ENCODE measurements at places on chromosomes 1 and 21. TPM values are rescaled to one million over a fixed set of nuclear protein-coding genes. Genes with fewer than 3 reads are reported as not detected.

GRCh38 chr1:21952786-21953520 is 15.8 kb upstream of the HSPG2 start:
- DNase-seq = no peak

CHD5 gene
- total RNA-seq = 0.07 TPM

DNA sequence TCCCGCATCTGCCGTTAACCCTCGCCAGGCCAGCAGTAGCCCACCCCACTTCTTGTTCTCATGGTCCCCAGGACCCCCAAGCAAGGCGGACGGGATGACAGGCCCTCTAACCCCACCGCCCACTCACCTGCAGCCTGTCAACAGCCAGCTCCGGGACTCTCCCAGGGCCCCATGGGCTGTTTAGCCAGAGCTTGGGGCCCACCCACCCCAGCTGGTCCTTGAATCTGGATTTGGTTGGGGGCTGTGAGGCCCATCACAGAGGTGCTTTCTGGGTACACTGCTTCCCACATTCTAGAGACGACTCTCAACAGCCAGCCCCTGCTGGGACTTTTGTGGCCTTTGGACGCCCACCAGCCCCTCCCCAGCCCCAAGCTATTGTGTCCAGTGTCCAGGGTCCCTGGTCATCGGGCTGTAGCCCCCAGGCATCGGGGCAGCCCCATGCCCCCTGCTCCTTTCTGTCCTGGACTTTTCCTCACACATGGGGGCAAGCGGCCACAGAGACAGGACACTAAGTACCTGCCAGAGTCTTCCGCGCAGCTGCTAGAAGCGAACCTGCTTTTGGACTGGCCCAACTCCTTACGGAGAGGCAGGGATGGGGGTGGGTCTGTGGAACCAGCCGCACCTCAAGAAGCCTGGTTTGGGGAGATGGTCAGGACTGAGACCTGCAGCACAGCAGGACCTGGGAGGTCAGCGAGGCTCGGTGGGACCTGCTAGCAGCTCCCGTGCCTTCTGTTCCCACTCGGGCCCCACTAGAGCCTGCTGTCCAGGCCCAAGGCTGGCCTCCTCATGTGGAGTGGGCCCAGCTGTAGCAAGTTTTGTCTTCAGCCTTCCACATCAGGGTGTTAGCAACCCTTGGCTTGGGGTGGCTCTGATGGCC is 208.1 kb upstream of the VAMP3 start:
- DNase-seq = no peak

DNA sequence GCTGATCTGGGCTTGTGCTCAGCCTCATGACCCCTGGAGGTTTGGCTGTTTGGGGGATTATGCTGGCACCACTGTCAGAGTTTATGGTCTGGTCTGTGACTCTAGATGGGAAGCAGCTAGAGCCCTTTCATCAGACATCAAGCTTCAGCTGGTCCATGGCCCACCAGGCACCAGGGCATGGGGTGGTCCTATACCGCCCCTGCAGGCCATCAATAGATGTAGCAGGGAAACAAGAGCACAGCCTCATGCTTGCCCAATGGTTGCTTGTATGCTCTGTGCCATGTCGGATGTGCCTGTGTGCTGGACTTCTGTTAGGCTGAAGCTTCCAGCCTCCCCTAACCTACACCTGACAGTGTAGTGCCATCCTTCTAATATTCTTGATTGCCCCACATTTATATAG is 71.1 kb upstream of the CD34 start:
- no peak for DNase-seq

KLF17 gene
- total RNA-seq = not detected

MPL gene
- total RNA-seq = 0.32 TPM

- DNase-seq = no peak
Measured at GRCh38 chr1:7266561-7266960, 481.3 kb downstream of the CAMTA1 start.

DNA sequence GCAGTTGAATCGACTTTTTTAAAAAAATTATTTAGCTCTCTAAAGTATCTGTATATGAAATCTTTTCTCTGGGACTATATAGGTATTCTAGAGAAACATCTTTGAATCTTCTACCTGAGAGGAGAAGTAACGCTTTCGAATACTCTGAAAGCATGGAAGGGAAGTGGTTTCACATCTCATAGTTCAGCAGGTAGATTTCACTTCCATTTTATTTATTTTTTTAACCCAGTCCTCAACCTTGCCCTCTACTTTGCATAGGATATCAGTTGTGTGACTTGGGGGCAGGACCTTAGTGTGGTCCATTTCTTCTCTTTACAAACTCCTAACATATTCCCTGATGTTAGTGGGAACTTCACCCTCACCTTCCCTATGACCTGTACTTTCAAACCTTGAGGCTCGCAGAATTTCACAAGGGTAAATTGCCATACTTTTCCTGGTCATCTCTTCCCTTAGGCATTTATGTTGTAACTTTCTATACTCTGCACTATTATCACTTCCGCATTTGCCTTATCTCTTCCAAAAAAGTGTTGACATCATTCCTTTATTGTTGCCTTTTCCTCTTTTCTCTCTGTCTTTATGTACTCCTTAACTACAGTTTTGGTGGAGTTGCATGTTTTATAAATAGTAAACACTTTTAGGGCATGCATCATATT is 1208.5 kb upstream of the ADGRL4 start:
- DNase-seq = no peak

DNA sequence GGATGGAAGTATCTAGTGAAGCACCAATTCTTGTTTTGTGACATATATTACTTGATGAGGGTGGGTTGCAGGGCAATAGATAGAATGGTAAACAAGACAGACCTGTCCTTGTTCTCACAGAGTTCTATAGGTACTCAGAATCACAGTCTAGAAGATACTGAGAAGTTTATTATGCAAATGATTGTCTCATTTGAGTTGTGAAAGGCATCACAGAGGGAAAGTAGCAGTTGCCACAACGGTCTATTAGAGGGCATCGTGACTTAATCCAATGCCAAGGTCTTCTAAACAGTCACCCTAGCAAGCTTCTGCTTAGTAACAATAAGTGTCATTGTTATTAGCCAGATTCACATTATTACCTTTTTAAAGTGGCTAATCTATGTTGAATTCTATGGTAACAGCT is 574.8 kb upstream of the ZRANB2 start:
- no peak for DNase-seq

GRCh38 chr21:41848533-41848932 is 30.6 kb downstream of the PRDM15 start:
- no peak for DNase-seq

- no peak for DNase-seq
Measured at GRCh38 chr21:38492007-38492406, 6.3 kb downstream of the ERG start.

Measured in heart left ventricle (tissue), 16 donors.